Kasumi-1 (cell line): ENCODE measurements at places on chromosomes 1 and 21.

DNA sequence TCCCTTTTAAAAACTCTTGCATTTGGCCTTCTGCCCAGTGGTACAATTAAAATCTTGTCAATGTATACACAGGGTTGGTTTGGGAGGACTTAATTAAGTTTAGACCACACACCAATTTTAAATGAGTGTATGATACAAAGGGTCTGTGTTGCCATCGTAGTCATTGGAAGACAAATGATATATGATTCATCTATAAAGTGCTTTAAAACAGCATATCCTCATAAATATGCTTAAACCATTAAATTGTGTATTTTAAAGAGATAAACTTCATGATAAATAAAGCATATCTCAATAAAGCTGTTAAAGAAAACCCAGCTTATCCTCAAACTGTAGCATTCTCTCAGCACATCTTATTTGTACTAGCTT lies 69.5 kb downstream of the LUZP1 start:
- DNase-seq, result no peak

- DNase-seq, result peak; percentile 82
Observed at GRCh38 chr1:8671306-8671917, 146.0 kb downstream of the RERE start.

DNA sequence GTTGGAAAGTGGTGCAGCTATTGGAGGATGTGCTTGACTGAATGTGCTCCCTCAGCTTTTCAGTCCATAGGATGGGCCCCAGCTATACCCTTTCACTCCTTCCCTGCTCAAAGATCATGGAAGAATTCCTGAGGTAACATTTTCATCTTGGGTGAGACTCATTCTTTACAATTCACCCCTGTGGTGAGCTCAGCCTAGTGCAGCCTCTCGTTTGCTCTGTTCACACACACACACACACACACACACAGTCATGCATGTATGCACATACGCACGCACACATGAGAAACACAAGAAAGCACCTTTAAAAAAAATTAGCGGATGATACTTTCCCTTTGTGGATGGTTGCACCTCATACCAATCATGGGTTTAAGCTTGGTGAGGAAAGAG lies 25.8 kb downstream of the CCN1 start:
- no peak for DNase-seq

GRCh38 chr1:29258189-29258975 lies 22.1 kb downstream of the PTPRU start:
- DNase-seq, result no peak

DNA sequence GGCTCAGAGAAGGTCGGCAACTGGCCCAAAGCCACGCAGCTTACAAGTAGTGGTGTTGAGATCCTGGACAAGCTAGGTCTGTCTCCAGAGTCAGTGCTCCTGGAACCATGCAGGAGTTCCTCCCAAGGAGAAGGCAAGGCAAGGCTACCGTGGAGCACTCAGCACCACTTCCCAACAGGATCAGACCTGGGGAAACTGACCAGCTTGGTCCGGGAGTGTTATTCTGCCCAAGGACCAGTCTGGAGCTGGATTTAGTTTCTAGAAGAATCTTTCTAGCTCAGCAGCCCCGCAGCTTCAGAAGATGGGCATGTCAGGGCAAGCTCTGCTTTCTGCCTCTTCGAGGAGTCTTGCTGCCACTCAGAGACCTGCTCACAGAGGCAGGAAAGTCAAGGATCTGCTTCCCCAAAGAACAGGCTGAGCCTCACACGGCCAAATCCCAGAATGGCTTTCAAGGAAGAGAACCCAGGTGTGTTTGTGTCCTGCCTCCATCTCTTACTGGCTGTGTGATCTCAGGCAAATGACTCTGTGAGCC lies 302.8 kb downstream of the MATN1 start:
- no peak for DNase-seq

DNA sequence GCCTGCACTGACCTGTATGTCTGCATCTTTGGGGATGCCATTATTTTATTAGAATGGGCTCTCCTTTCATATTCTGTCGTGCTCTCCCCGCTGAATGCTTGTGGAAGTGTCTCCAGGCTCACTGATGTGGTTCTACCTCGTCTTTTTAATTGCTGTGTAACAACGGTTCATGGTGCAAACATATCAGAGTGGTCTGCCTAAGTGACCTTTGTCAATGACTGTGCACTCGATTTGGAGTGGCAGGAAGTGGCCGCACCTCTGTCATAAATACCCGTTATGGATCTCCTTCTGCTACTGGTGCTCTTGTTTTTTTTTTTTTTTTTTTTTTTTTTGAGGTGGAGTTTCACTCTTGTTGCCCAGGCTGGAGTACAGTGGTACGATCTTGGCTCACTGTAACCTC lies 38.3 kb downstream of the SPSB1 start:
- DNase-seq, result no peak
